Caudate nucleus (tissue), 63 donors: ENCODE measurements at places on chromosomes 11 and 22.
A peak's percentile ranks its signal among the peaks of the same experiment; 100 is the strongest.

GRCh38 chr22:48276994-48277867 is 1514.8 kb downstream of the TBC1D22A start:
- no peak for DNase-seq

- no peak for DNase-seq
These were observed 968 bp upstream of the TMEM109 start for GRCh38 chr11:60912851-60913528.

- DNase-seq, result no peak
These were observed 20.5 kb upstream of the AMOTL1 start for GRCh38 chr11:94747601-94748041.

- no peak for DNase-seq
These were observed 30.5 kb downstream of the WNT11 start for GRCh38 chr11:76175783-76176182.

DNA sequence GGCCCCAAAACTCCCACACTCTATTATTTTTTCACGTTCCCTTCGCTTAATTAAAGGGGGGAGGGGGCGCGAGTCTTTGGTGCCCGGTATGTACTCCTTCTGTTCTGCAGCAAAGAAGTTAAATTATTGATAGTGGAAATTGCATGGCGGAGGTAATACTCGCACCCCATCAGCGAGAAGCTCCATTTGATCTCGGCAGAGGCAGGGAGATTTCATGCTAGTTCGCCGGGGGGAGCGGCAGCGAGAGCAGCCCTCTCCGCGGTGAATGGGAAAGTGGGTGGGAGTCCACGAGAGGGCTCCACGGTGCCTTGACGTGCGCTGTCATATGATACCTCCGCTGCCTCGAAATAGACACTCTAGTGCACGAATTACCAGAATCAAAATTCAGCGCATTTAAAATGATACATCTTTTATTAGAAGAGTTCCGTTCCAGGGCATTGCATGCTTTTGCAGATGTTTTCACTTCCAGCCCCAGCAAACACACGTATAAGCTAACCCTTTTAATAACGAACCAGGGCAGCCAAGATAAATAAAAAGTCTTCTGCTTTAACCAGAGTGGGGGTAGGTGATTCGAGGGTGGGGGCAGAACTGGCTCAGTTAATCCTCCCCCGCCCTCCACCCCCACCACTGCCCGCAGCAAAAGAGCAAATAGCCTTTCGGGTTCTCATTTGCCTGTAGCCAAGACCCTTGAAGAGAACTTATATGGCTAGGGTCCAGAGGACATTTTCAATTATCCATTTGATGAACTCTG is 1.3 kb upstream of the BDNF start:
- DNase-seq, result no peak

- DNase-seq, result no peak
These were observed 1.8 kb downstream of the ALKBH8 start for GRCh38 chr11:107563702-107564101.

DNA sequence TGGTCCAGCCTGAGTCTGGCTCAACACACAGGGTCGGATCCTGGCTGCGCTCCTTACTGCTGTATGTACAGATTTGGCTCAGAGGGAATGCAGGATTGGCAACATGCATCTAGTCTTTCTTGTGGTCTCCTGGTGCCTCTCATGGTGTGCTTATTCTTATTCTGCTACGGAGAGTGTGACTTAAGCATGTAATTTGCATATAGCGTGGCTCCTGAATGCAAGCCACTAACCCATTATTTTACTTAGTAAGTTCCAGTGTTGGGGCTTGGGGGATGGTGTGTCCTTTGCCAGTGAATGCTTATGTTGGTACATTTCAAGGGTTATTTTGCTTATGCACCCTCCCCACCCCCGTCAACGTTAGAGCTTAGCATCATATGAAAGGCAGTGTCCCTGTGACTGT is 51.2 kb downstream of the PTPRJ start:
- no peak for DNase-seq

GRCh38 chr22:38881464-38881871 is 9.5 kb upstream of the CBX6 start:
- DNase-seq, result no peak

- DNase-seq, result no peak
These were observed 86.0 kb downstream of the GRIK4 start for GRCh38 chr11:120597250-120598215.

- no peak for DNase-seq
These were observed 367.9 kb downstream of the METTL15 start for GRCh38 chr11:28476049-28476448.

- DNase-seq, result no peak
These were observed 27.8 kb downstream of the ETS1 start for GRCh38 chr11:128559496-128560103.

DNA sequence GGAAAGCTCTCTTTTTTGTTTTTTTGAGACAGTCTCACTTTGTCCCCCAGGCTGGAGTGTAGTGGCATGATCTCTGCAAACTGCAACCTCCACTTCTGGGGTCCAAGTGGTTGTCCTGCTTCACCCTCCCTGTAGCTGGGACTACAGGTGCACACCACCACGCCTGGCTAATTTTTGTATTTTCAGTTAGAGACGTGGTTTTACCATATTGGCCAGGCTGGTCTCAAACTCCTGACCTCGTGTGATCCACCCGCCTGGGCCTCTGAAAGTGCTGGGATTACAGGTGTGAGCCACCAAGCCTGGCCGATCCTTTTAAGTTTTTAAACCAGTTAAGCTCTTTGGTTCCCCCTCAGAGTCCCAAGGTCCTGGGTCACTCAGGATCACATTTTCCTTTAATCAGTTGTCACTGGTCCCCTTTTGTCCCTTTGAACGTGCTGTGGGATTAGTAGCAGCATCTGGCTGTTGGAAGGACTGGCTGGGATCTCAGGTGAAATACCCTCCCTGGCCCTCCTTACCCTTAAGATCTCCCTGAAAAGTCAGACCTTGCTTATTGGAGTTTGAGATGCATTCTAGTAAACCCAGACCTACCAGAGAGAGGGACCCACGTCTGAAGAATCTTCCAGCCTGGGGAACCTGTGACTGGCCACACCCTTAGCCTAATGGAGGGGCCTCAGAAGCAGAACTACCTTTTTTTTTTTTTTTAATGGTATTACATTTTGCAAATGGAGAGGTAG is 8.1 kb downstream of the MALAT1 start:
- DNase-seq, result no peak

GRCh38 chr22:41563051-41563711 is 2.4 kb downstream of the CSDC2 start:
- no peak for DNase-seq

- DNase-seq, result no peak
These were observed 63.7 kb upstream of the HORMAD2 start for GRCh38 chr22:30016596-30016995.

- DNase-seq, result no peak
These were observed 21.8 kb downstream of the NF2 start for GRCh38 chr22:29625090-29625825.

DNA sequence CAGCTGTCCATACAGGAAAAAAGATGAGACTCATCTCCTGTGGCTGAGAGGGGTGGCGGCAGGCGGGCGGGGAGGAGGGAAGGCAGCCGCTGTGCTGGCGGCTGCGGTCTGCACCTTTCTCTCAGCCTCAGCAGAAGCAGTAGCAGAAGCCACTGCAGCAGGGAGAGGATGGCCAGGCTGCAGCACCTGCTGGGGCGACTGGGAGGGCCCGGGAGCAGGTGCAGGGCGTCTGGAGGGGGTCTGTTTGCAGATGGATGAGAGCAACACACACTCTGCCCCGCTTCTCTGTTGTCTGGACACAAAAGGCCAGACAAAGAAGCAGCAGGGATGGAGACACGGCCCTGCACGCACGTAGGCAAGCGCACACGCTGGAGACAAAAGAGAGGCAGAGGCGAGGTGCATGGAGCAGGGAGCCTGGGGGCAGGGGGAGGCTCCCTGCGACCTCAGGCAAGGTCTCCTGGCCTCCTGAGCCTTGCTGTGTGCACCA is 9.3 kb upstream of the MIAT start:
- no peak for DNase-seq

DNA sequence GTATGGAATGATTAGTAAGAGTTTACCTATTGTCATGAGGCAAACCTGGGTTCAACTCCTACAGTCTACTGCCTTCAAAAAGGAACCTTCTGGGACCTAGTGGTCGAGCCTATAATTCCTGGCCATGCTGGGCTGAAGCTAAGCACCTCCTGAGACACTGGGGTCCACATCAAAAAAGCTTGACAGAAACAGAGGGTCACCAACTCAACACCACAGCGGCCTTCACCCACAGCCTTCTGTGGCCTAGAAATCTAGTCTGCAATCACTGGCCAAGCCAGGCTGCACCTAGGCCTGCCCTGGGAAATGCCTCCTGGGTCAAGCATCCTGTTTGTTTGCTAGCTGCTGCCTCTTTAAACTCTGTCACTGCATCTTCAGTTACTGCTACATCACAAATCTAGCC is 153.9 kb upstream of the C11orf58 start:
- DNase-seq, result no peak

GRCh38 chr11:9219115-9219514 is 46.0 kb downstream of the DENND5A start:
- no peak for DNase-seq

- DNase-seq, result no peak
These were observed 2.0 kb upstream of the CLDN5 start for GRCh38 chr22:19526076-19526701.

GRCh38 chr11:79397252-79397651 is 43.6 kb downstream of the TENM4 start:
- DNase-seq, result no peak

GRCh38 chr11:61046833-61047232 is 55.5 kb upstream of the CD5 start:
- no peak for DNase-seq

DNA sequence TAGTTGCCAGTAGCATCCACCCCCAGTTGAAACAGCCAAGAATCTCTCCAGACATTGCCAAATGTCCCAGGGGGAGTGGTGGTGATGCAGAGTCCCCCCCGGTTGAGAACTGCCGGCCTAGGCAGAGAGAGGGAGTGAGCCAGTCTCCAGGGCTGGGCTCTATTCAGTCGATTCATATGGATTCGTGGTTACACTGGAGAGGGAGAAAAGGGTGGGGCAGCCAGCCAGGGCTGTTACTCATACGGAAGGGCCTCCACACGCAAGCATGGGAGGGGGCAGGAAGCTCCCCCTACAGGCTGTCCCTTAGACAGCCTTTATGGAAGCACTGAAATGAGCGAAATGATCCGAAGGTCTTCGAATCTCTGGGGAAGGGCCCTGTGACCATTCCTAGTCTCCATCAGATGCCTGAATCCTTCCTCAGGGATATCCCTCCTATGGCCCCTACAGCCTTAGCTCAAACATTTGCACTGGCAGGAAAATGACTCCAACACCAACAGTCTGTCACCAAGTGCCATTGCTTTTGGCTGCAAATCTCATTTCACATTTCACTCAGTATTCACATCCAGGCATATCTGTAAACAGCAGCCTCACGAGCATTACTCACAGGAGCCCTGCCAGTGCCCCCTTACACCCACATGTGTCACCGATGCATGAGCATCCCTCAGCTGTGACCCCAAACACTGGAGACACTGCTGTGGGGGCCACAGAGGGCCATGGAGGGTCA is 18.4 kb upstream of the TLCD5 start:
- DNase-seq, result no peak

DNA sequence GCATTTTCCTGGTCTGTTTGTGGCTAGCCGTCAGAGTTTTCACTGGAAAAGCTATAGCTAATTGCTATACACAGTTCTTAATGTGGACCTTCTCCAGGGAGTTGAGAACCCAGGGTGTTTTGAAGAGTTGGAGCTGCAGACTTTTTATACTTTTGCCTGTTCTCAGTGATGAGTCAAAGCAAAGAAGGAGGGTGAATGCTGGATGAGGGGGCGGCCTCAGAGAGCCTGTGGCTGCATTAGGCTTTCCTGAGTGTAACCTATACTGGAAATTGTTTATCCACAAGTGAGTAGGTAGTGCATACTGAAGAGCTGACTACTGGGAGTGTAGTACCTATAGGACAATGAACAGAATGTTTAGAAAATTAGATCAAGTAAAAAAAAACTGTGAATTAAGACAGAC is 79.7 kb upstream of the HORMAD2 start:
- no peak for DNase-seq

- no peak for DNase-seq
These were observed 122.2 kb downstream of the ST3GAL4 start for GRCh38 chr11:126477535-126478305.

- no peak for DNase-seq
These were observed 99.1 kb downstream of the XRRA1 start for GRCh38 chr11:74849525-74850391.

- DNase-seq, result no peak
These were observed 13.7 kb upstream of the LIN7C start for GRCh38 chr11:27520226-27520625.

DNA sequence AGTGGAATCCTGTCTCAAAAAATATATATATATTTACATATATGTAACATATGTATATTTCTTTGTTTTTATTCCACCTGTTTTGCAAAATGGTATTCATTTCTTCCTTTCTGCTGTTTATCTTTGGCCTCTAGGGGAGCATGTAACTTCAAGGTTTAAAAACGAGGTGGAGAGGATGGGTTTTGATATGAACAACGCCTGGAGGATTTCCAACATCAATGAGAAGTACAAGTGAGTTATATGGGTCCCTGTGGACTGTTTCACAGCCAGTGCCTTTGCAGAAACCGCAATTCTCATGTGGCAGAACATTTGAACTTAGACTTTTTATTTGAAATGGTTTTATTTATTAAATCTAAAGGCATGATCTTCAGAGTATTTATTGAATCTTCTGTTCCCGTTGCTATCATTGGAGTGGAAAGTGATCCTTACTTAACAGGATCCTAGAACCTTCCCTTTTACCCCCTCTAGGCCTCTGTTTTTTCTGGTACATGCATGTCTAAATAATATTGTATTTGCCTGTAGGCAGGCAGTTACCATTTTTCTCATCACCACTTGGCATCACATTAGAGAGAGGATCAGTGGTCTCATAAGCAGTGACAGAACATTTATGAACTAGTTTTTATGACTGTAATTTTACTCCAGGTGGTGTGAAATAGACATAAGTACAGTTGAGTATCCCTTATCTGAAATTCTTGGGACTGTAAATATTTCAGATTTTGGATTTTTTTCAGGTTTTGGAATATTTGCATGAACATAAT is 81.5 kb upstream of the HORMAD2 start:
- no peak for DNase-seq

- no peak for DNase-seq
These were observed 3.3 kb downstream of the TKFC start for GRCh38 chr11:61336171-61336935.

GRCh38 chr11:110710628-110711381 is 1.4 kb downstream of the ARHGAP20 start:
- DNase-seq, result peak; percentile 19

DNA sequence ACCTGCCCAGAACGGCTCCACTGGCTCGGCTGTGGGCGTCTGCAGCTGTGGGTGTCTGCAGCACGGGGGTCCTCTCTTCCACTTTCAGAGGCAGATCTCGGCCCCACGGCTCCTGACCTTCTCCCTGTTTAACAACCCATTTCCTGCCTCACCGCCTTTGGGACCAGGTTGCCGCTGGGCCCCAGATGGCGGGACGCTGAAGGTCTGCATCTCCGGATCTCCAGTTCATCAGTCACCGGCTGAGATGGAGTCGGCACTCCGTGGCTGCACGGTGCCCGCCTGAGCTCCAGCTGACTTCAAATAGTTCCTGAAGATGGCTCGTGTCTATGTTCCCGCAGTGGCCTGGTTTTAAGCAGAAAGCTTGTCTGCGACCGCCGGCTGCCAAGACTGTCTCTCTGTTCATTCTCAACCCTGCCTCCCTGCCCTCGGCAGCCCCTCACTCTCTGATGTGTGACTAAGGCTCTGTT is 475.9 kb downstream of the BRD1 start:
- DNase-seq, result no peak

GRCh38 chr22:40687706-40688105 is 8.4 kb downstream of the MCHR1 start:
- no peak for DNase-seq

GRCh38 chr11:78392854-78393253 is 24.8 kb downstream of the GAB2 start:
- DNase-seq, result no peak
